A549 treated with RU486 at 1 μM for 4 hours (cell line): ENCODE measurements at places on chromosomes 11 and 22. TPM values are rescaled to one million over a fixed set of nuclear protein-coding genes. Genes with fewer than 3 reads are reported as not detected.

Gene ZNF280B
- 1.1 to 1.7 TPM (median 1.6 TPM) in 5 replicates for total RNA-seq

Gene CENATAC
- total RNA-seq = 11.1 to 17.5 TPM (median 11.5 TPM) in 5 replicates

Gene OR6A2
- not detected in 5 replicates for total RNA-seq

Gene RAPSN
- 0.07 TPM in 1 of 5 replicates, not detected in the others for total RNA-seq

Gene NPAT
- 3.0 to 6.9 TPM (median 5.7 TPM) in 5 replicates for total RNA-seq
